ENCODE measurements at places on chromosomes 1 and 21. TPM values are rescaled to one million over a fixed set of nuclear protein-coding genes. Genes with fewer than 3 reads are reported as not detected.

Gene A3GALT2
- 0.66 TPM for total RNA-seq

Gene ST7L
- total RNA-seq, result 24.0 TPM

Gene DMRTA2
- total RNA-seq, result not detected

Gene AKNAD1
- 5.5 TPM for total RNA-seq

Gene UTS2
- not detected for total RNA-seq

Gene DFFA
- total RNA-seq, result 14.9 TPM

Gene DISP3
- not detected for total RNA-seq

Data from tibial nerve (tissue), 4 donors.